Hematopoietic multipotent progenitor cell treated with erythropoietin and hydrocortisone succinate and interleukin-3 and kit ligand, for 6 days (in vitro differentiated cells): ENCODE measurements at places on chromosomes 16 and 17.

DNA sequence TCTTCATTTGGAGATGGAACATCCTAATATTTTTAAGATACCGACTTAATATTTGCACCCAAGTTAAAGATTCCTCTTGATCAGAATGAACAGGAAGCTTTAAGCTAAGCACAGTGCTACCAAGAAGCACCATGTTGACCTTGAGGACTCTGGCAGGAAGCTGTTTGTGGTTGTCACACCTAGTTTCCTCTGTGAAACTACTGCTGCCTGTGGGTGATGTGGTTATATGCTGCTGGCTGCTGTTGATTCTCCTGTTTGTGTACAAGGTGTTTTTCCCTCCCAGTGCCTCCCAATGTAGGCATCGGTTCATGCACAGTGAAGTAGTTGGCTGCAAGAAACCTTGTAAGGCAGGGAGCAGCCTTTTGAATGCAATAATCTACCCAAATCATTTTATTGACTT lies 23.4 kb downstream of the RBL2 start:
- peak; percentile 59 for DNase-seq

DNA sequence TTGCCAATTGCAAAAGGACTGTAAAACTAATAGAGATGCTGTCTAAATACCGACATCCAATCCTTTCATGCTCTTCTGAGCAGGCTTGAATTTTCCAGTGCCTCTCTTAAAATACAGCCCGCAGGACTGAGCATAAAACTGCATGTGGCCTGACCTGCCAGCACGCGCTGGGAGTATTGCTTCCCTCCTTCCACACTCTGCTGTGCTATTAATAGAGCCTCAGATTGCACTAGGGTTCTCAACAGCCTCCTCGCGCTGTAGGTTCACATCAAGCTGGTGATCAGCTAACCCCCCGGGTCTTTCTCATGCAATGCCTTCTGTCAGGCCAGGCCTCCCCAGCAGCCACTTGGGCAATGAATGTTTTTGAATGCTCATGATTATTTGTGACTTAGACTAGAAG lies 14.2 kb upstream of the MSI2 start:
- no peak for DNase-seq

DNA sequence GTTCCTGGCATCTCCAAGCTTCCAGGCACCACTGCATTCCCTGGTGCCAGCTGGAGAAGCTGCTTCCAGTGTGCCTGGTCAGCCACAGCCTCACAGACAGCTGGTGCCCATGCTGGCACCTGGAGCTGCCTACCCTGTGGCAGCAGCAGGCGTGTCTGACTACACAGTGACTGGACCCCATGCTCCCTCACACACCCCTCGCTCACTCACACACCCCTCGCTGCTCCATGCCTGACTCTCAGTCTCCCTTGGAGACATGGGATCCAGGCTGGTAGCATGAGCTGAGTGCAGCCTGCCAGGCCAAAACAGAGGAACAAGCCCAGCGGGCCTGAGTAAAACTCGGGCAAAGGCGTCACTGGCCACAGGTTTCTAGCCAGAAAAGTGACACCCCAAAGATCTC lies 59.1 kb upstream of the SMIM36 start:
- DNase-seq: no peak

DNA sequence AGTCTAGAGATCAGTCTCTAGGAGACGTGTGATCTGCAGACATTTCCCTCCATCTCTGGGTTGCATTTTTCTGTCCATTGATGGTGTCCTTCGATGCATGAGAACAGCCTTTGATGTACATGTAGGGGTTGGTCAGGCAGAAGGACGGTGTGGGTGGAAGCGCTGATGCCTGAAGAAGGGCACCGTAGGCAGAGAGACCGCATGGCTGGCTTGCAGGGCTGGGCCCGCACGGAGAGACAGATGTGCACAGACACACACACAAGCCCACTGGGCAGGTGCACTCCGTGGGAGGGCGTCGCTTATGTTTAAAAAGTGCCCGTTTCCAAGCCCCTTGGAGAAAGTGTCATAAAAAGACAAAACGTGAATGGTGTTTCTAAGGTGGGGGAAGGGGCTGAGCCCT lies 15.7 kb upstream of the WFIKKN1 start:
- no peak for DNase-seq

- DNase-seq: no peak
These were observed 151.5 kb downstream of the LGALS9B start for GRCh38 chr17:20315821-20316220.

- DNase-seq: peak; percentile 25
These were observed at the start of gene CHD3 for GRCh38 chr17:7888184-7888920. CHD3 (plus strand) TSS chr17:7888789; CDS start chr17:7889001, 212 bp downstream.

GRCh38 chr16:6616746-6617145 lies 715.9 kb upstream of the RBFOX1 start:
- DNase-seq: no peak

DNA sequence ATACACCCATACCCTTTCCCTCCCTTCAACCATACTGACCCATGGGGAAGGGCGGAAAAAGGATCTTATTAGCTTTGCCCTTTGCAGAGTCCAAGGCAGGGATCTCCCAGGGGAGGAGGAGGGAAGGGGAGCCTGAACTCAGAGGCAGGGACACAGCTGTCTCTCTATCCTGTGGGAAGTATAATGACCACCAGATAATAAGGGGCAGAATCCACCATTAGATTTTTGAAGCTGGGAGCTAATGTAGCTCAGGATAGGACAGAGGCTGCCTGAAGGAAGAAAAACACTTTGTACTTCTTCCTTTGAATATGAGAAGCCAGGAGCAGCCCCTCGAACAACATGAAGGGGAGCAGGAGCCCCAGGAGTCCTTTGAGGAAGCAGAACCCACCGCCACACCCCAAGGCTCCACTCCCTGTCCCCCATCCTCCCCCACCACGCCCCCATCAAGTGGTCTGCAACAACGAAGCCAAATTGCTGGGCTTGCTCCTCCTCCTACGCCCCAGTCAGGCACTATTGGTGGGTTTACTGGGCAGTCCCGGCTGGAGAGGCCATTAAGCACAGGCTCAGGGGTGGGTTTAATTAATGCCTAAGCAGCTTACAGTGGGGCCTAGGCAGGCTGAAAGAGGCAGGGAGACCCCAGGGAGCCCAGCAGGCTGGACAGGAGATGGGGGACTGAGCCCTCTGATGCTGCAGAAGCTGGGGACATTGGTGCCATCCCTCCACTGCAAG lies 5.3 kb downstream of the MPP2 start:
- no peak for DNase-seq

- DNase-seq: peak; percentile 98
These were observed 6.3 kb downstream of the HAGH start for GRCh38 chr16:1820096-1820945.

- DNase-seq: peak; percentile 70
These were observed 428 bp upstream of the ANTKMT start for GRCh38 chr16:720447-720989.

GRCh38 chr17:11309033-11309432 lies 68.0 kb downstream of the SHISA6 start:
- no peak for DNase-seq

DNA sequence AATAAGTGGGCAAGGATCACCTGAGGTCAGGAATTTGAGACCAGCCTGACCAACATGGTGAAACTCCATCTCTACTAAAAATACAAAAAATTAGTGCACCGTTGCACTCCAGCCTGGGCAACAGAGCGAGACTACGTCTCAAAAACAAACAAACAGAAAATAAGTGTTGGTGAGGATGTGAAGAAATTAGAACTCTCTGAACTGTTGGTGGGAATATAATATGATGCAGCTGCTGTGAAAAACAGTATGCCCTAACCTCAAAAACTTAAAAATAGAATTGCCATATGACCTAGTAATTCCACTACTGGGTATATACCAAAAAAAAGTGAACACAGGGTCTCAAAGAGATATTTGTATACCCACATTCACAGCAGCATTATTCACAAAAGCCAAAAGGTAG lies 26.1 kb downstream of the GLG1 start:
- no peak for DNase-seq

DNA sequence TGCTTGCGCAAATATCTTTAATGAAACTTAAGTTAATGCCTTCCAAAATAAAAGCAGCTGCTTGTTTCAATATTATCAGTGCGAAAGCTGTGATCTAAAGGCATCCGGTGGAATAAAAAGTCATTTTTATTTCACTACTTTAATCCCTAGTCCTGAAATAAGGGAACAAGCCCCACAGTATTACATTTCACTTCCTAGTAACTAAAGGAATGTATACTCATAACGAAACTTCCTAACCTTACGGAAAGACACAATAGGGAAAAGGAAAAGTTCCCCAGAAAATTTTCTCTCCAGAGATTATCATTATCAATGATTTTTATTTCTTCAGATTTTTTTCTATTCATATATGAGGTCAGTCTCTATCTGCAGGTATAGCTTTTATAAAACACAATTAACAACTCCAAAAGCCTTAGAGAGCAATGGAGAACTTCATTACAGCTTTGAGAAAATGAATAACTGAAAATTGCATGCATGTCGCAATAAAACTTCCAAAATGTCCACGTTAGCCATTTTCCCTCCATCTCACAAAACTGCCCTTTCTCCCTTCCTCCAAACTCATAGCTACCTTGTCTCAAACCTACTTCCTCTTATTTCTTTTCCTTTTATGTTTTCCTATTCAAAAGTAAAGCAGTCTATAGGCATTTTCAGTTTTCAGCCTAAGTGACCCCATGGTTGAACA lies 154.3 kb upstream of the MED13 start:
- DNase-seq: no peak

DNA sequence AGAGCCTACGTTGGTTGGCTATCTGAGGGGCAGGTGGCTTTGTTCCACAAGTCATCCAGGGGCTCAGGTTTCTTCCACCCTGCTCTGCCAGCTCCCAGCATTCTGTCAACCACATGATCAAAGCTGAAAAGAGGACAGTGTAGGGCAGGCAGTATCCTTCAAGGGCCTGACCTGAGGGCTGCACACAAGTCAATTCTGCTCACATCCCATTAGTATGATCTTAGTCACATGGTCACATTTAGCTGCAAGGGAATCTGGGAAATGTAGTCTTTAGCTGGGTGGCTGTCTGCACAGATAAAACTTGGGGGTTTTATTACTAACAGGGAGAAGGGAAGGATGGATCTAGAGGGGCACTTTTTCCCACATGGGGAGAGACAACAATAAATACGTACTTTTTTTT lies 97.3 kb downstream of the SALL1 start:
- peak; percentile 2 for DNase-seq

DNA sequence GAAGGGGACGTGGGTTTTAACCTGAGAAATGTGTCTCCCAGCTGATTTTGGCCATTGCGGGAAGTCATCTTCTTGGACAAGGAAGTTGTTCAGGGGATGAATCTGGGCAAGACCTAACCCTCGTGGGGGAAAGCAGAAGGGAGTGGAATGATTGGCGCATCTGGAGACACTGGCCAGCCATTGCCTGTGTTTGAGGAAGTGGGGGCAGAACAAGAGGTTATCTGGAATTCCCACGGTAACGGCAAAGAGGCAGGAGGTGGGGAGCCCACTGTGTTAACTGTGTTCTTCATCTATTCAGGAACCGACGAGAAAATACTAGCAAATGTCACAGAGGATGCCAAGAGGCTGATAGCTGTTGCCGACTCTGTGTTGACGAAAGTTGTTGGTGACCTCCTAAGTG lies 66.9 kb downstream of the RNF213 start:
- DNase-seq: peak; percentile 46

GRCh38 chr17:60577147-60577915 lies 22.7 kb upstream of the PPM1D start:
- DNase-seq: peak; percentile 65

DNA sequence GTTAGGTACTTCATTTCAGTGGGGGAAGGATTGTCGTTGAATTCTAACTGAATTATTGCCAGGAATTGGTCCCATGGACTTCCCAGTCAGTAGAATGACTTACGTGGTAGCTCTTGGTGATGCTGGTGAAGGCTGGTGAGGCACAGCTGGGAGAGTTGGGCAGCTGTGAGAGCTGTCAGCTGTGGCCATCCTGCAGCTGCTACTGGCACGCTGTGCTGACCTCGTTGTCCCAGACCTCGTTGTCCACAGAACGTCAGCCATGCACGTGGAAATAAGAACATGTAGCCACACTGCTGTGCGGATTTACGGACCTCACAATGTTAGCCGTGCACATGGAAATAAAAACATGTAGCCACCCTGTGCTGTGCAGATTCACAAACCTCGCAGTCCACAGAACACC lies 102.3 kb downstream of the NPIPB11 start:
- DNase-seq: no peak

- no peak for DNase-seq
These were observed 178.2 kb upstream of the RPH3AL start for GRCh38 chr17:530851-531250.

- DNase-seq: peak; percentile 82
These were observed 107.1 kb downstream of the AMFR start for GRCh38 chr16:56317998-56318826.

DNA sequence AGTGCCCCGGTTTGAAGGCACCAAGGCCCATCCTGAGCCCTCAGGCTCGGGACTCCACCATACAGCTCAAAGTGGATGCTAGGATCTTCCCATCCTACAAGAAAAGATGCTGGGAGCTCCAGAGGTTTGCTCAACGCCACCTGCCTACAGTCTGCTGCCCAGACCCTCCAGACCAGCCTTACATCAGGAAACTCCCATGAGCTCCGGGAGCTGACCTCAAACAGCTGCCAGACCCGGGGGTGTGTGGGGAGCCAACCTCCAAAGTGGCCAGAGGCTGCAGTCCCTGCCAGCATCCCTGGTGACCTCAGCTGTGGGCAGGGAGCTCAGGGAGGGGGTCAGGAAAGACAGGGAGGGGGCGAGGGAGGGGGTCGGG lies 43.8 kb downstream of the C16orf82 start:
- no peak for DNase-seq

GRCh38 chr16:87690911-87691685 lies 74.7 kb downstream of the KLHDC4 start:
- no peak for DNase-seq

GRCh38 chr16:17345043-17345442 lies 125.7 kb downstream of the XYLT1 start:
- DNase-seq: no peak

- DNase-seq: no peak
These were observed 96.9 kb upstream of the KCNJ16 start for GRCh38 chr17:69978056-69978646.

GRCh38 chr16:79847101-79847500 lies 246.6 kb upstream of the MAF start:
- DNase-seq: no peak

GRCh38 chr17:80080081-80080480 lies 21.3 kb upstream of the GAA start:
- DNase-seq: no peak

DNA sequence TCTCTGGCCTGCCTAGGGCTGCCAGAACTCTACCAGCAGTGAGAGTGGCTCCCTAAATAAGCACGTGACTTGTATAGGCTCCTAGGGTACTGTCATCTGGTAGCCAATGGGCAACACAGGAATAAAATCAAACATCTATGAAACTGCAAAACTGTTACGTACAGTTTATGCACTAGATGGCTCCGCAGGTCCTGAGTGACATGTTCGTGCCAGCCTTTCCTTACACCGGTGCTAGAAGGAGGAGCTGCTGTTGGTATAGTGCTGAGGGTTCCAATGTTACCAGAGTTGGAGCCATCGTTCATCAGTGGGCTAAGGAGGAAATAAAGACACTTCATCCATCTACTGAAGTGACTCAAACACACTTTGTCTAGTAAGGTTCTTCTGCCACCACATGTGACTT lies 63.2 kb upstream of the TRAP1 start:
- peak; percentile 76 for DNase-seq

GRCh38 chr17:82569621-82570020 lies 50.1 kb downstream of the FOXK2 start:
- no peak for DNase-seq
